ENCODE measurements at places on chromosomes 2 and 18.

GRCh38 chr2:12455661-12456060 is 261.1 kb upstream of the TRIB2 start:
- no peak for DNase-seq

- no peak for DNase-seq
Measured at GRCh38 chr2:49261781-49262180, 107.5 kb upstream of the FSHR start.

DNA sequence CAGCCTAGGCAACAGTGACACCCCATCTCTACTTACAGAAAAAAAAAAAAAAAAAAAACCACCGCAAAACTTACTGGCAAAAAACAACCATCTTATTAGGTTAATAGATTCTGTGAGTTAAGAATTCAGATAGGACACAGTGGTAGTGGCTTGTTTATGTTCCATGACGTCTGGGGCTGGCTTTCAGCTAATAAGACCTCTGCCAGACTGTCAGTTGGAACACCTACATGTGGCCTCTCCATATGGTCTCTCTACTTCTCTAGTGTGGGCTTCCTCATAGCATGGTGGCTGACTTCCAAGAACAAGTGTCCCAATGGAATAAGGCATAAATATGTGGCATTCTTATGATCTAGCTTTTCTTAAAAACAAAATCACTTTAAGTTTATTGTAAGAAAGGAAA is 94.0 kb upstream of the OTX1 start:
- DNase-seq: no peak

- DNase-seq: no peak
Measured at GRCh38 chr2:23436346-23437098, 51.5 kb downstream of the KLHL29 start.

GRCh38 chr2:29006092-29006979 is 25.2 kb downstream of the TOGARAM2 start:
- no peak for DNase-seq

GRCh38 chr18:55073116-55073515 is 113.9 kb upstream of the CCDC68 start:
- DNase-seq: no peak

DNA sequence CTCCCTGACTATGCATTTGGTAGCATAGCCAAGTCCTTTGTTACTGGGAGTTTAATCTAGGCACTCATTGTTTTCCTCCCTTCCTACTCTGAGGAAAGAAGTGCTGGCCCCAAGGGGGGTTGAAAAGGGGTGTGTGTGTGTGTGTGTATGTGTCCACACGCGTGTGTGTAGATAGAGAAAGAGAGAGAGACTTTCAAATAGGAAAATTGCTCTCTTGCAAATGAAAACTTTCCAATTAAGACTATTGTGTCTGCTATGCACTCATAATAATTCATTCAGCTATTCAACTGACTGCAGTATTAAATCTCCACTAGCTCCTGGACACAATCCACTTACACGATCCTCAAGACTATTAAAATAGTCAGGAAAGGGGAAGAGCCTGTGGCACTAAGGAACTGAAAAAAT is 92.9 kb upstream of the CSRNP3 start:
- no peak for DNase-seq

- no peak for DNase-seq
Measured at GRCh38 chr2:234032279-234032856, 18.1 kb upstream of the SPP2 start.

- no peak for DNase-seq
Measured at GRCh38 chr2:71668326-71669057, 215.1 kb downstream of the DYSF start.

- DNase-seq: no peak
Measured at GRCh38 chr2:192030856-192031255, 163.9 kb downstream of the TMEFF2 start.

DNA sequence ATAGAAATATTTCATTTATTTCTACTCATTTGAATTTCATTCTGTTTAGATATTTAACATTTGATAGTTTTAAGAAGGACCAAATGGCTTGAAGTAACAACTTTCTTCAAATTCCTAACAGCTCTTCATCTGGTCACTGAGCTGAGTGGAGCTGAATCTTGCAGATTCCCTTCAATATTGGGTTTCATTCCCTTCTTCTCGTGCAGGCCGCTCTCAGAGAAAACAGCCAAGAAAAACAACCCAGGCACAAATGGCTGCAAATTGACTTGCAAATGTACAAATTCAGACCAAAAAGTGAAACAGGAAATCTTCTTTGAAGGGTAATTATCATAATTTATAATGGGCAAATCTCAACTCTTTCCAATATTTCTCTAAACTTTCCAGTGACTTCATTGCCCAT is 30.3 kb upstream of the GCG start:
- no peak for DNase-seq

DNA sequence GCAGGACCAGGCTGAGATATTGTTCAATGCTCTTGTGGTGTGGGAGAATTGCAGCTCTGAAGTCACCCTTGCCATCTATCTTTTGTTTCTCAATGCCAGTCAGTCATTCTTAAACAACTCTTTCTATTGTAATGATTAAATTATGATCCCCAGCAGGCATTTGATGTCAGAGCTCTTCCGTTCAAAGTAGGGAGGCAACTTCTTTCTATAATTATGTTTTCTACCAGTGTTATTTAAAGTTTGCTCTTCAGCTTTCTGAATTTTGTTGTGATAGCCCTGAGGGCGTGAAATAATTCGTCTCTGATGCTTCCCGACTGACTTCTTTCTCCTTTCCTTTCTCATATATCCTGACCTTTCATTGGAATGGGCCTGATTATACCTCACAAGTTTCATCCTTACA is 161.4 kb upstream of the KLHL14 start:
- DNase-seq: no peak

GRCh38 chr18:9861157-9861556 is 24.6 kb upstream of the TXNDC2 start:
- no peak for DNase-seq

DNA sequence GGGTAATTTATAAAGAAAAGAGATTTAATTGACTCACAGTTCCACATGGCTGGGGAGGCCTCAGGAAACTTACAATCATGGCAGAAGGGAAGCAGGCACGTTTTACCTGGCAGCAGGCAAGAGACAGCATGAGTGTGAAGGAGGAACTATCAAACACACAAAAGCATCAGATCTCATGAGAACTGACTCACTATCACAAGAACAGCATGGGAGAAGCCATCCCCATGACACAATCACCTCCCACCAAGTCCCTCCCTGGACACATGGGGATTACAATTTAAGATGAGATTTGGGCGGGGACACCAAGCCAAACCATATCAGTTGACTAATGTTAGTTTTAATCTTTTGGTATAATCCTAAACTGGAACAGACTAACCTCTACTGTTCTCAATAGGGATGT is 49.1 kb upstream of the CPO start:
- DNase-seq: no peak

DNA sequence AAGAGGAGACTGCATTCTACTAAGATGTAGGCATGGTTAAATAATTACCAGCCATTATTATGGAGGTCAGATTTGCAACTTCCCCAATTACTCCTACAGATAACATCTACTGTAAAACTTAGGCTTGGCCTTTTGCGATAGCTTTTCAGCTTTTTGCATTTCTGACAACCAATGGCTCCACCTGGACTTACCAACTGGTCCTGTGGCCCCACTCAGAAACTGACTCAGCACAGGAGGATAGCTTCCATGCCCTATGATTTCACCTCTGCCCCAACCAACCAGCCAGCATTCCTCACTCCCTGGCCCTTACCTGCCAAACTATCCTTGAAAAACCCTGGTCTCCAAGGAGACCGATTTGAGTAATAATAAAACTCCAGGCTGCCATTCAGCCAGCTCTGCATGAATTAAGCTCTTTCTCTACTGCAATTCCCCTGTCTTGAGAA is 28.2 kb downstream of the TUBB6 start:
- DNase-seq: no peak

DNA sequence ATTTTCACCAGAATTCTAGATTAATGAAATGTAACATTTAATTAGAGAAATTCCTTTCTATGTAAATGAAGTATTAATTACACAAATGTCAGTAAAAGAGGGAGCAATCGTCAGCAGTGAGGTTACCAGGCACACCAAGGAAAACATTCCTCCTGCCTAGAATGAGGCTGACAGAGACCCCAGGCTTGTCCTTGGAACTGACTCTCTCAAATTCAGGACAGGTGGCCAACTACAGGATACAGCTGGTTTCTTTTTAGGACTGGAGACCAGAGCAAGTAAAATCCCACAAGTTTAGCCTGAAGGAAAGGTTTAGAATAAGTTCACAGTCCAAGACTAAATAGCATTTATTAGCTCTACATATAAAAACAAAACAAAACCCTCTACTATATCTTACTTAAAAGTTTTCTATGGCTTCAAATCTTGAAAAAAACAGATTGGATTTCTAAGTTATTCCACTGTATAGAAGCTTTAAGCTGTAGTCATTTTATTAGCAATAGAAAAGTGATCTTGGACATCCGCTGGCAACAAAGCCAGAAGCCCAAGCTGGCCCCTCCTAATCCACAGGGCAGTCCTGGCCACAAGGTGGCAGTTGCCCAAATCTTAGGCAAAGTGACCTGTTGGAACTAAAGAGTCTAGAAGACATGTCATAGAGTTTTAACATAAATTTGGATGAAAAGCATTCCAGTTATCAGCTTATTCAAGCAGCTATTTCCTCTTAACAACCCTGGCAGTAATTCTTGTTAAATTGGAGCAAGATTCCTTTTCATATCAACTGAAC is 81.0 kb downstream of the SP3 start:
- peak; percentile 11 for DNase-seq

GRCh38 chr2:224492531-224492930 is 90.6 kb upstream of the FAM124B start:
- no peak for DNase-seq

DNA sequence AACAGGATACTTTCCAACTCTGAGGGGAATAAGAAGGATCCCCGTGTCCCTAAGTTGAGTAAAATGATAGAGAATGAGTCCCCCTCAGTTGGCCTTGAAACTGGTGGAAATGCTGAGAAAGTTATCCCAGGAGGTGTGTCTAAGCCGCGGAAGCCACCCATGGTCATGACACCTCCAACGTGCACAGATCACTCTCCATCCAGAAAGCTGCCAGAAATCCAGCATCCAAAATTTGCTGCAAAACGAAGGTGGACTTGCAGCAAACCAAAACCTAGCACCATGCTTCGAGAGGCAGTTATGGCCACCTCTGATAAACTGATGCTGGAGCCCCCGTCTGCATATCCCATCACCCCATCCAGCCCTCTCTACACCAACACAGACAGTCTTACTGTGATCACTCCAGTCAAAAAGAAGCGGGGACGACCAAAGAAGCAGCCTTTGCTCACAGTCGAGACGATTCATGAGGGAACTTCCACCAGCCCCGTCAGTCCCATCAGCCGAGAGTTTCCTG is 270.1 kb downstream of the SETBP1 start:
- DNase-seq: no peak

- no peak for DNase-seq
Measured at GRCh38 chr2:205060269-205060668, 515.0 kb downstream of the PARD3B start.

GRCh38 chr2:182667315-182667695 is 48.8 kb upstream of the DNAJC10 start:
- DNase-seq: no peak

DNA sequence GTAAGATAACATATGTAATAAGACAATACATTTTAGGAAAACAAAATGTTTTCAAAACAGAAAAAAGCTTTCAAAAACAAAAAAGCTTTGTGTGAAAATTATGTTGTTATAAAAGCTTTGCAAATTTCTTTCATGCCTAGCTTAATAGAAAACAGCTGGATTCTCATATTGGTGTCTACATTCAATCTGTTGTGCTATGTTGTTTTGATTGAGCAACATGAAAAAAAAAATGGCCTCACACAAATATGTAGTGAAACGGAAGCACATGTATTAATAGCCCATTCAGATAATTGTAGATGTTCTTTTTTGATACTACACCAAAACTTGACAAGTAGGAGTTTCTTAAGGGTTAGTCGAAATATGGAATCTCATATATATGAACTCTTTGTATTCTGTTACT is 197.5 kb downstream of the ZEB2 start:
- DNase-seq: no peak

- no peak for DNase-seq
Measured at GRCh38 chr2:9765611-9766531, 77.4 kb upstream of the TAF1B start.

DNA sequence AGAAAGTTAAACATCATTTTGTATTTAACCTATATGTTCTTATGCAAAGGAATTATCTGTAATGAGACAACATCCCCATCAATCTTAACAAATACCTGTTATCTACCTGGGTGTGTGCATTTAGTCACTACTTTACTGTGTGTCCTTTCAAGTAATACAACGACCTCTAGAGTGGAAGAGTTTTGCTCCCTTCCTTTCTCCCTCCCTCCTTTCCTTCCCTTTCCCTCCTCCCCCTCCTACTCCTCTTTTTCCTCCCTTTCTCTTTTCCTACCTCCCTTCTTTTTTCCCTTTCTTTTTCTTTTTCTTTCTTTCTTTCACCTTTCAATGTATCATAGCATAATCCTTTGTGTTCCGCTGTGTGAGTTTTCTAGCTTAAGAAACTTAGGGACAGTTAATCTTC is 532.3 kb downstream of the SLC4A3 start:
- no peak for DNase-seq

DNA sequence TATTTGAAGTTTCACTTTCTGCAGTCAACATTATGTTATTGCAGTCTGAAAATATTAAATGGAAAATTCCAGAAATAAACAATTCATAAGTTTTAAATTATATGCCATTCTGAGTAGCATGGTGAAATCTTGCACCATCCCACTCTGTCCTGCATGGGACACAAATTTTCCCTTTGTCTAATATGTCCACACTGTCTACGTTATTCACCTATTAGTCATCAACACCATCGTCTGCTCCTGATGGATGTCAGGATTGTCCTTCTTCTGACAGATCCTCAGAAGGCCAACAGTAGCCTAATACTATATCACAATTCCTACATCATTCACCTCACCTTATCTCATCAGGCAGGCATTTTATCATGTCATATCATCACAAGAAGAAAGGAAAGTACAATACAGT is 163.1 kb downstream of the TXNL1 start:
- no peak for DNase-seq

GRCh38 chr2:45902781-45903375 is 251.4 kb downstream of the PRKCE start:
- DNase-seq: no peak

GRCh38 chr2:160397530-160397865 is 96.1 kb downstream of the RBMS1 start:
- no peak for DNase-seq

DNA sequence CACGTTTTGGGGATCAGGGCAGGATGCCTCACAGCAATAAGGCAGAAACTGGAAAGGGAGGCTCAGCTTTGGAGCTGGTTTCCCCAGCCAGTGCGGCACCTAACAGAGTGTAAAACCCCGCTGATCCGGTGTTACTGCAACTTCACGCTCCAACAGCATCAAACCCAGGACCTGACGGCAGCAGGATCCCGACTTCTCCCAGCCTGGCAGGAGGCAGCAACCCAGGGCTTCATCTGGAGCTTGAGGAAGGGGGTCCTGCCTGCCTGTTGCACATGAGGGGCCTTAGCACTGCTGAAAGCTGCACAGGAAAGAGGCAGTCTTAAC is 209.8 kb downstream of the MGAT5 start:
- DNase-seq: no peak

DNA sequence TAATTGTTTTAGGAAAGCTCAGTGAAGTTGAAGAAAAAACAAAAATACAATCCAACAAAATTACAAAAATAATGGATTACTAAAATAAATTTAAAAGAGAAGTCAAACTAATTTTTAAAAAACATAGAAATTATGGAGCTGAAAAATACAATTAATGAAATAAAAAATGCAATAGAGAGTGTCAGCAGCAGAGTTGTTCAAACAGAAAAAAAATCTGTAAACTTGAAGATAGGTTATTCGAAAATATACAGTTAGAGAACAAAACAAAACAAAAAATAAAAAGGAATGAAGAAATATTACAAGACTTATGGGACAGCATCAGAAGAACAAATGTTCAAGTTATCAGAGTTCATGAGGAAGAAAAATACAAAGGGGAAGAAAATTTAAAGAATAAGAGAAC is 114.7 kb downstream of the GULP1 start:
- no peak for DNase-seq

Measured in hypothalamus (tissue), 51 donors.